Suprapubic skin (tissue), 4 donors: ENCODE measurements at places on chromosomes 6 and 20.

GRCh38 chr6:127186889-127187288 is 68.4 kb downstream of the RSPO3 start:
- peak; percentile 82 for DNase-seq
- H3K27ac ChIP-seq, result no peak overlapping the region
- H3K27me3 ChIP-seq, result no peaks in the 10 kb centered on the region
- no peaks in the 10 kb centered on the region for H3K36me3 ChIP-seq
- H3K4me1 ChIP-seq, result no peaks in the 10 kb centered on the region

DNA sequence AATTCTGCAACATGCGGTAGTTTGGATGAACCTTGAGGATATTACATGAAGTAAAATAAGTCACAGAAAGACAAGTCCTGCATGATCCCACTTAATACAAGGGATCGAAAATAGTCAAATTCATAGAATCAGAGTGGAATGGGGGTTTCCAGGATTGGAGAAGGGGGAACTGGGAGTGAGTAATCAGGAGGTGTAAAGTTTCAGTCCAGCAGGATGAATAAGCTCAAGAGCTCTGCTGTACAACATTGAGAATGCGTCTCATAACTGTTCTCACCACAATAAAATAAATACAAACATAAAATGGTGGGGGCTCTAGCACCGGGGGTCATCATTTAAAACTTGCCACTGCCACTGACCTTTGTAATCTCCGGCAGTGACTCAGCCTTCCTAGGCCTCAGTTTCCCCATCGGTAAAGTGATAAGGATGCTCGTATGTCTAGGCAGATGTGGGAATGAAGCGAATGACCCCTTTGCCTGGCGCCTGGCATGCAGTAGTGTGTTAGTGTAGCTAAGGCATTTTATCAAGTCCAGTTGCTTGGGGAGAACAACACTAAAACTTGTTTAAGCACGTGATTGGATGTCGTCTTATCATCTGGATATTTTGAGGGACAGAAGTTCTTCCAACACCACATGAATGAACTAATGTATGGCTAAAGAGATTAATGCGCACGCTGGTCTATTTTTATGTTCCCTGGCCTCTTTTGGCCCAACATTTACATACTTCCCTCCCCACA is 421.1 kb downstream of the QKI start:
- peaks cover 9% of the 10 kb centered on the region for H3K4me1 ChIP-seq
- H3K27ac ChIP-seq, result no peak overlapping the region
- H3K36me3 ChIP-seq, result no peaks in the 10 kb centered on the region
- H3K27me3 ChIP-seq, result no peaks in the 10 kb centered on the region

DNA sequence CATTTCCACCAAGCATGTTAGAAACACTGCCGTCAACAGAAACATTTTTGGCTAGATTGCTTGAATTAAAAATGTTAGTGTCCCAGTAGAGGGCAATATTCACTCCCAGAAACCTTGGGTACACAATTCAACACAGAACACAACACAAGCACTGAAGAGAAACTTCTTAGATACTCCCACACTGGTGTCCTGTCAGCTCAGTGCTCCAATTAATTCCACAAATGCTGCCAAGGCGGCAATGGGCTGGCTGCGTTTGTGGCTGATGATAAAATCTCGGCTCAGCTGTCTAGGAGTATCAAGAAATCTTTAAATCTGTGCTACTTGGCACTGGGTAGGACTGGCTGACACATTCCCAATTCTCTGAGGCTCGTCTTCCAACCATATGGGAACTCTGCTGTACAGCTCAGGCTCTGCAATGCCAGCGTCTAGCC is 39.3 kb downstream of the BEND3 start:
- no peak for DNase-seq
- peaks cover 3% of the 10 kb centered on the region for H3K4me1 ChIP-seq
- no peak overlapping the region for H3K4me3 ChIP-seq
- H3K36me3 ChIP-seq, result peaks cover 2% of the 10 kb centered on the region
- no peak overlapping the region for H3K27ac ChIP-seq

- no peaks in the 10 kb centered on the region for H3K36me3 ChIP-seq
- H3K27me3 ChIP-seq, result no peaks in the 10 kb centered on the region
- DNase-seq, result no peak
- H3K4me1 ChIP-seq, result no peaks in the 10 kb centered on the region
- no peak overlapping the region for H3K27ac ChIP-seq
Observed at GRCh38 chr6:123316733-123317323, 319.9 kb downstream of the TRDN start.

DNA sequence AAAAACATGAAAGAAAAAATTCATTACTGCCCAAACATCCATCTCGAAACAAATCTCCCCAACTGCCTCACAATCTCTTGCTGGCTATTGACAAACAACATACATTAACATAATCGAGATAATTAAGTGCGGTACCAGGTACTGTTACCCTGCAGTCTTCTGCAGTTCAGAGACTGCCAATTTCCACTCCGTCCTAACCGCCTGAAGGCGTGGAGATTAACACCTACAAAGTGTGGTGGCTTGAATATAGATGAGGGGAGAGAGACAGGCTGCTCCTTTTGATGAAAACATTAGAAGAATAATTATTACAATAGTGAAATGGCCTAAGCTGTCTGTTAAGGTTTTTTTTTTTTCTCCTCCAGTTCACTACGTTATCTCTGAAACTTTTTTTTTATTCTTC is 258.9 kb upstream of the SOX4 start:
- H3K27ac ChIP-seq, result no peak overlapping the region
- H3K4me1 ChIP-seq, result peaks cover 3% of the 10 kb centered on the region
- no peaks in the 10 kb centered on the region for H3K27me3 ChIP-seq
- DNase-seq, result no peak
- no peak overlapping the region for H3K4me3 ChIP-seq

DNA sequence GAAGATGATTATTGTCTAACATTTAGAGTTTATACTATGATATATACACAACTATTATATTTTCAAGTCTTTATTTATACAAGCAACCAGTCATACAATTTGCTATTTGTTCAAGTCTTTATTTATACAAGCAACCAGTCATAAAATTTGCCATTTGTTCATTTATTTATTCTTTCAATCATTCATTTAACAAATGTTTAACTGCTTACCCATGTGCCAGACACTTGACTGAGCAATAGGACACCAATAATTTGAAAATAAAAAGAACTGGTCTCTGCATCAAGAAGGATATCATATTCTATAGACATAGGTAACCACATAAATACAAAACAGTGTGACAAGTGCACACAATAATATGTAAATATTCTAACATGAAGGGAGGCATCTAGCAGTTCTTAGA is 20.3 kb downstream of the GRIK2 start:
- H3K36me3 ChIP-seq, result no peaks in the 10 kb centered on the region
- H3K27ac ChIP-seq, result no peak overlapping the region
- no peak overlapping the region for H3K4me3 ChIP-seq
- no peaks in the 10 kb centered on the region for H3K27me3 ChIP-seq
